EH (cell line): ENCODE measurements at places on chromosomes 12 and 14.

DNA sequence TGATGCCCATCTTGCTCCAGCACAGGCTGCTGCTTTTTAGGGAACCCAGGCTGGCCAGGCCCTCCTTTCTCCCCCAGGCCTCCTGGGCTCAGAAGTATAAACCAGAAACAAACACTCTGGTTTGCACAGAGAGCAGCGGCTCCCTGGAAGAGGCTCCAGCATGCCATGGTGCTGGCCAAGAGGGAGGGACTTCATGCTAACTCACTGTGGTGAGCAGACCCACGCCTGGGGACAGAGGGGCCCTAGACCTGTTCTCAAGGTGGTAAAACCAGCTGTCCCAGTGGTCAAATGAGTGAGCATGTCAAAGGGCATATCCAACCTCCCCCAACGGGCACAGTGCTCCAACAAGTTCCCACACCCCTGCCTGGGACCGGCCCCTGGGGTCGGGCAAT lies 15.5 kb downstream of the BCL11B start:
- no peak for DNase-seq

- no peak for DNase-seq
Measured at GRCh38 chr14:105925615-105926372, 399.4 kb downstream of the TMEM121 start.

DNA sequence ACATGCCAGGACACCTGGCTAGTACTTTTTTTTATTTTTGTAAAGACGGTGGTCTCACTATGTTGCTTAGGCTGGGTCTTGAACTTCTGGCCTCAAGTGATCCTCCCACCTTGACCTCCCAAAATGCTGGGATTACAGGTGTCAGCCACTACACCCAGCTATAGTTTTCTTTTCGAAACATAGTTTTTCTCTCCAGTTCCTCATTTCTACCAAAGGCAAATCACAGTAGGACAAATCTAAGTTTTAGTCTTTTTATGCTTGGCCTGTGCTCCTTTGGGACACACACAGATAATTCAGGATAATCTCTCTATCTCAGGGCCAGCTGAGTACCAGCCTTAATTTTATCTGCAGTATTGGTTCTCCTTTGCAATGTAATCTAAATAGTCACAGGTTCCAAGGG lies 100.7 kb downstream of the KCNMB4 start:
- DNase-seq, result no peak

- no peak for DNase-seq
Measured at GRCh38 chr12:70784042-70784668, 136.4 kb downstream of the PTPRR start.

- DNase-seq, result no peak
Measured at GRCh38 chr14:104573930-104574329, 5.6 kb upstream of the C14orf180 start.

- no peak for DNase-seq
Measured at GRCh38 chr14:22500954-22501726, 87.9 kb downstream of the DAD1 start.
